ENCODE measurements at places on chromosomes 13 and 19. TPM values are rescaled to one million over a fixed set of nuclear protein-coding genes. Genes with fewer than 3 reads are reported as not detected.

DNA sequence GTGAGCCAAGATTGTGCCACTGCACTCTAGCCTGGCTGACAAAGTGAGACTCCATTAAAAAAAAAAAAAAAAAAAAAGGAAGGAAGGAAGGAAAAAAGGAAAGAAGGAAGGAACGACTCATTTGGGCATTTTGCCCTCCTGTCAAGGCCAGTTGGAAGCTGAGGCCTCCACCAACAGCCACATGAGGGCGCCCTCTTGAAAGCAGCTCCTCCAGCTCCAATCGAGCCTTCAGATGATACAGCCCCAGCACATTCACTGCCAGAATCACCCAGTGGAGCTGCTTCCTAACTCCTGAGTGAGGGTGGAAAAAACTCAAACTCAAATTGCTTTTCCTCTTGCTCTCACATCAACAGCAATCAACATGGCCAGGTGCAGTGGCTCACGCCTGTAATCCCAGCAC, 40.9 kb downstream of the GNG7 start:
- no peak for DNase-seq

HCST gene
- not detected for total RNA-seq

CLIP3 gene
- total RNA-seq: 27.1 TPM

GRCh38 chr13:41823476-41823875, 137.4 kb downstream of the VWA8 start:
- DNase-seq: no peak

DNA sequence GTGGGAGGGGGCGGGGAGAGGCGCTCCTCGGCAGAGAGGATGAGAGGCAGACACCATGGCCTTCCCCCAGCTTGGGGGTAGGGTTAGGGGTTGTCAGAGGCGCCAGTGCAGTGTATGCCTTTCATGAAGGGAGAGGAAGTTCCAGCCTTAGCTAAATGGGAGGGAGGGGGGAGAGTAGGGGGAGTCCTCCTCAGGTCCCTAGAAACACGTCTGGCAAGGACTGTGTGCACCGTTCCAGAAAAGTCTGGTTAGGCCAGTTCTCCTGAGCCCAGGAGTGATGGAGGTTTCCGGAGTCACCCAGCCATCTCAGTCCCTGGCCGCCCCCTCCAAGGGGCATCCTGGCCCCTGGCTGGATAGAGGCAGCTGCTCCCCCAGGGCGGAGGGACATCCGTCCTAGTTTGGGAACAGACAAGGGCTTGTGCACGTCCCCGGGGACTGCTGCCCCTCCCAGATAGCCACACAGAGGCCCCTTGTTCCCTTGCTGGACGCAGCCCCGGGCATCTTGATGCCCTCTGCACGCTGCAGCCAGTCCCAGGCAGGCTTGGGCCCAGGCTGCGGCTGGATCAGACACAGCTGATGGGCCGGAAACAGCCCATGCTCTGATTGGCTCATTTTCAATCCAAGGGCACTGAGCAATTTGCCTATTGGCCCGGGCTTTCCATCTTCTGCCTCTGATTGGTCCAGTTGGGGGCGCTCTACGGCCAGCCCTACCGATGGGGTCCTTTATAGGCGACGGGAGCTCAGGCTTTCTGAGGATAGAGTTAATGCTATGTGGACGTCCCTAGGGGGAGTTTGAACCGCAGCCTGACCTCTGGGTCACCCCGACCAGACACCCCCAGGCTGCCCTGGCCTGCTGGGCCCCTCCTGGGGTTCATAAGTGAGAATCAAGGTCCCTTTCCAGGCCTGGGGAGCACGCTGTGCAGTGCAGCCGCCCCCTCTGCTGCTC, 3.8 kb downstream of the S1PR2 start:
- peak; percentile 88 for DNase-seq

B3GNT8 gene
- 0.16 TPM for total RNA-seq

PSG3 gene
- total RNA-seq: not detected

IGSF23 gene
- not detected for total RNA-seq

PGLYRP2 gene
- total RNA-seq: not detected

DNA sequence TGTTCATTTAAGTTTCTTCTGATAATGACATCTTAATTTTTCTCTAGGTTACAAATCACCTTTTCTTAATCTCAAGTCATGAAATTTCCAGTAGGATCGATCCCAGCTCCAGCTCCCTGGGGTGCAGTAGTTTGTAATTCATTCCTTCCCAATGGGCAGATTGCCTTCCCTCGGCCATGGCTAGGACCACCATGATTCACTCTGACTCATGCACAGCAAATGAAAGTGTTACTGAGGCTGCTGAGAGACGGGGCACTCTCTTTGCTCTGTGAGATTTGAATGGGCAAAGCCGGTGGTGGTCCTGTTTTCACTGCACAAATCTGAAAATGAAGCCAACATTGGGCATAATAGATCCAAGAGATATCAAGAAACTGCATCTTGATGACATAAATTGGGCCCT, 202.8 kb upstream of the IRS2 start:
- DNase-seq: no peak

GRCh38 chr13:41639955-41640780, 182.8 kb downstream of the RGCC start:
- no peak for DNase-seq

DNA sequence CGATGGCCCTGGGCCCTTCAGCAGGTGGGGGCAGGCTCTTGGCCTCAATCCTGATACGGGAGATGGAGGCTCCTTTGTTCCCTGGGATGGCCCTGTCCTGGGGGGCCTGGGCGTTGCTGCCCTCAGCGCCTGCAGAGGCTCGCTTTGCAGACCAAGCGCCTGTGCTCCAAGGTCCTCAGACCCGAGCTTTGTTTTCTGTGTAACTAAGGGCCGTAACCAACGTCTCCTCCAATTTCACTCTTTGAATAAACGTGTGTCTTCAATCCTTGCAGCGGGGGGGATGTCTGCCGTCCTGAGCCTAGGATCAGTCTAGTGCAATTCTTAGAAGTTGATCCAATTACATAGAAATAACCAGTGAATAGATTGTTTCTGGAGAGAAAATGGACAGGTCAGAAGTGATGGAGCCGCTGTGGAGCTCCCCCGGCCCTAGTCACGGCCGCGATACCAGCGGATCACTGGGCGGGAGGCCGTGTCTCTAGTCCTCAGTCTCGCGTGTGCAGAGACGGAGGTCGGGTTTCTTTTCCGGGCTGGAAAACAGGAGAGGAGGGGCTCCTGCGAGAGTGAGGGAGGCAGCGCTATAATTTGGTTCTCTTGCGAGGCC, 5.3 kb downstream of the PTBP1 start:
- DNase-seq: no peak

GRCh38 chr13:20156702-20157101, 4.2 kb downstream of the GJA3 start:
- DNase-seq: no peak

THSD1 gene
- 15.0 TPM for total RNA-seq

- no peak for DNase-seq
Measured at GRCh38 chr19:5083547-5083965, 114.6 kb downstream of the KDM4B start.

GRCh38 chr19:49453757-49454240, 774 bp downstream of the ALDH16A1 start:
- no peak for DNase-seq

ATXN8OS gene
- total RNA-seq: 2.2 TPM

CEACAM7 gene
- not detected for total RNA-seq

DNA sequence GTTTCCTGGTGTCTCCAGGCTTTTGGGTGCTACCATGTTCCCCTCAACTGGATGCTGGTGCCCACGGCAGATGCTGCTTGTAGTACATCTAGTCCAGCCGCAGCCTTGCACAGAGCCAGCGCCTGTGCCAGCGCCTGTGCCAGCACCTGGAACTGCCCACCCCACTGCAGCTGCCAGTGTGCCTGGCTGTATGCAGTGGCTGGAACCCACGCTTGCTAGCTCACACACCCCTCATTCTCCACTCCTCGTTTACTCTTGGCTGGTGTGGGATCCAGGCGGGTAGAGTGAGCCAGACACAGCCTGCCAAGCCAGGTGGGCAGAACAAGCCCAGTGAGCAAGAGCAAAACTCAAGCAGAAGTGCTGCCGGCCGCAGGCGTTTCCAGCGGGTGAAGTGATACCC, 428.6 kb downstream of the SLITRK1 start:
- no peak for DNase-seq

DNA sequence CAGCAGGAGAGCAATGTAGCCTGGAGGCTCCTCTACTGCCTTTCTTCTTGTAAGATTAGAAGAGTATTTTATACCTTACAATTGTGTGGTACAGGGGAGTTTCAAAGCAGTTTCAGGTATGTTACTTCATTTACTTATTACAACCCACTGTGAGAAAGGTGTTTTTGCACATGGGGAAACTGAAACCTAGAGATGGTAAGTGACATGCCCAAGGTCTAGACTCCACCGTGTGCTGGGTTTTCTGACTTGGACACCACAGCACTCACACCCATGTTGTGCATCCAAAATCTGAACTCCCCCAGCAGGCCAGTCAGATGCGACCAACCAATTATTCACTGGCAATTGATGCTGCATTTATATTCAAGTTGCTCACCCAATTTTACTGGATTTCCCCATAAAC, 22.8 kb downstream of the ERICH6B start:
- DNase-seq: no peak

DNA sequence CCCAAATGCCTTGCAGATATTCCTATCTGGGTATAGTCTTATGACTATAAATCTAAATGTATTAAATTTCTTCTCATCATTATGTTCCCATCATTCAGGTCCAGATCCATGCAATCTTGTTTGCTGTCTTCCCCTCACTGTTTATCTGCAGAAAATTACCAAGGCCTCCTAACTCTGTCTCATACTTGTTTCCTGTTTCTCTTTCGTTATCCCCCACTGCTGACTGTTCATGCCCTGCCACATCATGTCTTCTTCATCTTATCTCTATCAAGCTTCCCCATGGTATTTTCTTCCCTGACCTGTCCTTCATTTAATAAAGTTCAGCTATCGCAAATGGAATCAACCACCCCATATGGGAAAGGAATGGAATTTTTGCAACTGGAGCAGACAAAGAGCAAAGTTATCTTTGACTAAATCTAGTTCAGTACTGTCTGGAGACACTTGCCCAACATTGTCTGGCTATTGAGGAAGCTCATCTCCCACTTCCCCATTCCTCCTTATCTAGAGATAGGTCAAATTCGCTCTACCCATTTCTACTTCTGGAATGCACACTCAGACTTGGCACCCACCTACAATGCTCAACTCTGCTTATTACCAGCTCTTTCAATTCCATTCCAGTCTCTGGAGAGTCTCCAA, 1358.1 kb downstream of the EFNB2 start:
- no peak for DNase-seq

All from occipital lobe (tissue), 3 donors.